ENCODE measurements at places on chromosomes 1 and 21.

DNA sequence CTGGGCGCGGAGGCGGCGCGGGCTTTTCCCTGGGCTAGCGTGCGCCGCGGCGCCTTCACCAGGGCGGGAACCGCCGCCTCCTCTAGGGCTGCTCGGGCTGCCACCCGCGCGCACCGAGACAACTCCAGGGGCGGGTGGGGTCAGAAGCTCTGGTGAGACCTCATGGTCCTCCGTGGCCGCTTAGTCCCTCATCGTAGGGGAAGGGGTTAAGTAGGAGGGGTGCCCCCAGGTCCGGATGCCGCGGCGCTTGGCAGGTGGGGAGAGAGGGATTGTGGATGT lies 559 bp downstream of the SERTAD4 start:
- no peak for DNase-seq

GRCh38 chr1:236395230-236395946 lies 1.3 kb downstream of the EDARADD start:
- no peak for DNase-seq

DNA sequence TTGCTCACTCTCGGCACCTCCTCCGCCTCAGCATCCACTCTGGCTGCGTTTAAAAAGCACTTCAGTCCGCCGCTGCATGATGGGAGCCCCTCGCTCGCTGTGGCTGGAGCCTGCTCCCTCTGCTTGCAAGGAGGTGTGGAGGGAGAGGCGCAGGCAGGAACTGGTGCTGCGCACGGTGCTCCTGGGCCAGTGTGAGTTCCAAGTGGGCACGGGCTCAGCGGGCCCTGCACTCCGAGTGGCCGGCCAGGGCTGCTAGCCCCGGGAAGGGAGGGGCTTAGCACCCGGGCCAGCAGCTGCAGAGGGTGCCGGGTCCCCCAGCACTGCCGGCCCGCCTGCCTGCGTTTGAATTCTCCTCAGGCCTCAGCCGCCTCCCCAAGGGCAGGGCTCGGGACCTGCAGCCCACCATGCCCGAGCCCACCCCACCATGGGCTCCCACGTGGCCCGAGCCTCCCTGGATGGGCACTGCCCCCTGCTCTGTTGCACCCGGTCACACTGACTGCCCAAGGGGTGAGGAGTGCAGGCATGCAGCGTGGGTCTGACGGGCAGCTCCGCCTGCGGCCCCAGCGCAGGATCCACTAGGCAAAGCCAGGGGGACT lies 1599.5 kb downstream of the NCAM2 start:
- no peak for DNase-seq

- DNase-seq = no peak
Measured at GRCh38 chr21:41601573-41602368, 93.8 kb upstream of the TMPRSS2 start.

GRCh38 chr1:41650028-41650880 lies 165.8 kb upstream of the EDN2 start:
- DNase-seq = no peak

GRCh38 chr1:235067396-235068157 lies 61.1 kb downstream of the TOMM20 start:
- peak; percentile 96 for DNase-seq

DNA sequence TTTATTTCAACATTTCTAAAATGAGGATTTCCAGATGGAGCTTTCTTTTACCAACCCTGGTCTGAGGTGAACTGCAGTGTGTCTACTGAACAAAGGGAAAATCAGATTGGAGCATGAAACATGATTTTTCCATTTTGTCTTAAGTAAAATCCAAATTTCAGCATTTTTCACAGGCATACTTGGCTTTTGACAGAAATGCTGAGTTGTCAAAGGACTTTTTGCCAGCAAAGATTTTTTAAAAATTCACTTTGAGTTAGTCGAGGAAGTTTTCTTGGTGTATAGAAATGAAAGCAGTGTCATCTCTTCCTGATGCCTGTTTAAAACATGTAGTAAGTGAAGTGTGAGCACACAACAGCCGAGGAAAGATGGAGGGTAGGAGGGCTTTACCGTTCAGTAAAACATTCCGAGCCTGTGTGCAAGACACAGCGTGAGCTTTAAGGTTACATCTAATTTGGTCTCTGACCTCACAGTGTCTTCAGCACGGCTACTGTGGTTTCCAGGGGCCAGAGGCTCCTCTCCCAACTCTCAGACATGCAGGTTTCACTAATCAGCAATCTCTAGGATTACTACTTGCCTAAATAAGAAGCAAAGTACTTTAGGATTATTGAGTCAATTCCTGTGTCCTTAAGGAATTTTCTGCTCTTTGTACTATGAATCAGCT lies 45.9 kb downstream of the SAMD13 start:
- no peak for DNase-seq

DNA sequence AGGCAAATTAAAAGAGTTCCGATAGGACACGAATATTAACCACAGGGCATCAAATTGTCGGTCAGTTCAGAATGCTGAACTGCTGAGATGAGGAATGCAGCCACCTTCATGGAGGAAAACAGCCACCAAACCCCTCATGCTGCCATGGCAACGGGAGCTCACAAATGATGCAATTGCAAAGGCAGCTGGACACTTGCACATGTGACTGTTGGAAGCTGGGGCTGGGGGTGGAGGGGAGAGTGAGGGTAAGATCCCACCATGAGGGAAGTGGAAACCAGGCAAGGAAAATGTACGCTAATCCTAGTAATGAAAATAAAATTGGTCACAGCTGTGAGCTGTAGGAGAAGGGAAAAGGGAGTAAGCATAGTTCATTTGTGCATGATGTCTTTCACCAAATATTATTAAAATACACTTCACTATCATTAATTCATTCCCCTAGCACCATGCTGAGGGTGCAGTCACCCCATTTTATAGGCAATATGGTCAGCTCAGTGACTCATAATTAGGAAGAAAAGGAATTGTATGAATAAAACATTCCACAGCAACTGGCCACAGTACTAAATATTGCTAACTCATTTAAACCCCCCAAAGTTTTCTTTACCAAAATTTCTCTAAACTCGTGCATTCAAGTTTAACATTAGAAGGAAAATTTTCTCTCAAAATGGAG lies 15.3 kb downstream of the BECN2 start:
- DNase-seq = peak; percentile 46

DNA sequence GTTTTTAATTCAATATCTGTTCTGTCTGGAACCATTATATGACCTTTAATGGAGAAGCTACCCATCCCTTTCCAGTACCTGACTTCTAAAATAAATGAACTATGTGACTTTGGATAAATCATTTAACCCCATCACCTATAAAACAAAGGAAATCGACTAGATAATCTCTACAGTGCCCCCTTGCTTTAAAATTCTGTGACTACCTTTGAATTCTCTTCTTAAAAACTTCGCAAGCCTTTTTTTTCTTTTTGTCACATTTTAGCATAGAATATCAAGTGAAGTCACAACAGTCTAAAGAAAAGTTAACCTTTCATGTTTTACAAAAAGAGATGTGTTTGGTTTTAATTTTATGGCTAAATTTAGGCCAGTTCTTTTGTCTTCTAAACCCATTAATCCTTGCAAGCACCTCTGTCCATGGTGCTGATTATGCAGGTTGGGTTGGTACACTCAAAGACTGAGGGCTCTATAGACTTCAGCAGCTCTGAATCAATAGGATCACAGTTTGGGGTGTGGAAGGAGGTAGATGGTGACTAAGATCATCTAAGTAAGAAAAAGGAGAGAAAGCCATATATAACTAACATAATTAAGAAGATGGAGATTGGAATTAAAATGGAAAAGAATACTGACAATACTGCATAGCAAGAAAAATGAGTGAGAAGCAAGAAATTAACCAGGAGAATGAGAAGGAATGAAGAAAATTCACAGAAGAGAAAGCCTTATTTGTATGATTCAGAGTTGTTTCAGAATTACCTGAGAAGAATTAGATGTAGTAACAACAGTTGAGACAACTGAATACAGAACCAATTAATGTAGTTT lies 59.2 kb downstream of the TBX15 start:
- no peak for DNase-seq

DNA sequence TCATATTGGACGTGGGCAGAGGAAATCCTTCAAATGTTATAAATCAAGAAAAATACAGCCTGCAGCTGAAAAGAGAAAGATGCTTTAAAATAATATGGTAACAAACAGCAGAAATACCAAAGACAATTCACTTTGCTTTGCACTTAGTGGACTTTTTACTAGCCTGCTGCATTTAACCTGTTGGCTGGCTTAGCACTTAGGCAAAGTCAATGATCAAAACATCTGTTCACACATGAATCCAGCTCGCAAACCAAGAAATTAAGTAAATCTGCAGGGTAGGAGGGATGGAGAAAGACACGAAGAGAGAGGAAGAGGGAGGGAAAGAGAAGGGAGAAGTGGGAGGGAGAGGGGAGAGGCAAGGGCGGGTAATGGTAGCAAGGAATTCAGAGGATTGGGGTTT lies 103.6 kb upstream of the RAB4A start:
- no peak for DNase-seq

DNA sequence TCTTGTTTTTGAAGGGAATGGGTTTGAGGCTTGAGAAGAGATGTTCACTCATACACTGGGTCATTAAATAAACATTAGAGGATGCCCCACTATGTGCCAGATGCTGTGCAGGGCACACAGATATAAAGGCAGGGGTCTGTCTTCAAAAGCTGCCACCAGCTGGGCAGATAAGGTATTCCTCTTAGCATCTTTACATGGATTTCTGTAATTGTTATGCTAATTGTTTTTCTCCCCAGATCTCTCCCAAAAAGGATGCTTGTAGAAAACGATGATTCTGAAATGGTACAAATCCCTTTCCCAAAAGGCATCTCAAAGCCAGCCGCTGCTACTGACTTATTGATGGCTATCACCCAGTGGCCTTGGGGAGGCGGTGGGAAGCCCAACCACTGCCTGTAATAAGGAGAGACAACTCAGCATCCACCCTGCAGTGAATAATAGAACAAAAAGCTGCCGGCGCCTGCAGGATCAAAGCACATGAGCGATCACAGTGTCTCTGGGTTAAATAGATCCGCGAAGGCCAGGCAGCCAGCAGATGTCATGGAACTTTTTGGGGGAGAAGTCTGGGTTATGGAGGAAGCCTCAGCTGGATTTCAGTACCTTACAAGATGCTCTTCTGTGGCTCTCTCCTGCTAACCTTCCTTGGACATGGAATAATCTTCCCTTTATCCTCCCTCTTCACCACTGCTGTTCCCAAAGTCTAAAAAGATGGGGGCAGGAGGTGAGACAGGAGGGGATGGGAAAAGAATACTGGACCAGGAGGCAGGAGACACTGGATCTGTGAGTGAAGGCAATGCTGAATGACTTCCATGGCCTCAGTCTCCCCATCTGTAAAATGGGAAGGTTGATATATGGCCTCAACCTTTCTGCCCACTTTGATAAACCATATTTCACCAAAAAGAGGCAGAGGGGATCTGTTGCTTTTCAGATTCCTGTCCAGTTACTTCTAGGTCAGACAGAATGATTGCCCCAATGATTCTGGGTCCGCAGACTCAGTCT lies 54.8 kb upstream of the CD34 start:
- DNase-seq = no peak

DNA sequence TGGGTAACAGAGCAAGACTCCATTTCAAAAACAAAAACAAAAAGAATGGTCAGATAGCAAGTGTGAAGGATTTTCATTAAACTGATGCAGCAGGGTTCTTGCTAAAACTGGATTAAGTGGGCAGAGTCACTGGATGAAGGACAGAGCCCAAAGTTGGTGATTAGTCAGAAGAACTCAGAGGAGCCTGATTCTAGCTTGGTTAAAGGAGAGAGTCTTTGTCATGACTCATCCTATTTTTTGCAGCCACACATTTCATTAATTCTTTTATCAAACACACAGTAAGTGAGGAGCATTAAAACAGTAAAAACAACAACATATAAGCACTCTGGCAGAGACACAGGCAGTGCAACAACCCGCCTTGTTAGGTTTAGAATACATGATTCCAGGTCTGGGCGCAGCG lies 56.0 kb upstream of the EDARADD start:
- DNase-seq = peak; percentile 2

- DNase-seq = no peak
Measured at GRCh38 chr1:204145033-204145504, 6.8 kb downstream of the ETNK2 start.

DNA sequence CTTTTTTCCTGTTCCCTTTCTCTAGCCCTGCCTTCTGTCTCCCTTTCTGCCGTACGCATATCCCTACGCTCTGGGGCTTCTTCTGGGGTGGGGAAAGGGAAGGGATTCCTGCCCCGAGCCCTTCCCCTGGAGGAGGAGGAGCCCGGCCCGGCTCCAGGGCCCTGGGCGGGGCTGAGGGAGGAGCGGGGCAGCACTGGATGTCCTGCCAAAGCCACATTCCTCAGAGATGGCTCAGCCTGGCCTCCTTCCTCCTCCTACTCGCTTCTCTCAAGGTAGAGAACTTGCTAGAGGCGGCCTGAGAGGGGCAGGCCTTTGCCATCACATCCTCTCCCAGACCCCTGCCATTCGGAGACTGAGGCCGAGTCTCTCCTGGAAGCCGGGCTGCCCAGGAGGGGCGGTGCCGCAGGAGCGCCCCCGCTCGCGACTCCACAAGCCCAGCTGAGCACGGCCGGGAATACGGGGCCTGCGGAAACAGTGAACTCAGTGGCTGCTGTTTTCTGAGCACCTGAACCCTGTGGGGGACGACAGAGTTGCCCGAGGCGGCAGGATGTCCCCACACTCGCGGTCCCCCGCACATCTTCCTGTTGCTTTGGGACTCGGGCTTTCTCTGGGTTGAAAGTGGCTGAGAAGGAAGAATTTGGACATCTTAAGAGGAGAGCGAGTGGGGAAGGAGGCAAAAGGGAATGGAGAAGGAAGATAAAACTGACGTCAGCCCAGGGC lies 12.2 kb downstream of the ADAMTSL4 start:
- peak; percentile 98 for DNase-seq

DNA sequence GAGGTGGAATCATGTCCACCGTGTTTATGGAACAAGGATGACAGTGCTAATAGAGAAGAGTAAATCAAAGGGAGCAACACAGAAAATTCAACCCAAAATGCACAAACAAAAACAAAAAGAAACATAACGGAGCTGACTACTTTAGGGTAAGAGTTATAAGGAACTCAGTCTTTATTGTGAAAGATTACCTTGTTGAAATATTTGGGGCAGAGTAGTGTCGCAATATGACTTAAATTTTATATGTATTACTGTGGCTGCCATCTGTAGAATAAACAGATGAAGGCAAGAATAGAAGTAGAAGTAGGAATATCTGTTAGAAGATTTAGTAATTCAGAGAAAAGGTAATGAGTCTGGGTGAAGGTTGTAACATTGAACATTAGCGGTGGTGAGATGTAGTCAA lies 913.9 kb downstream of the BRINP3 start:
- no peak for DNase-seq

DNA sequence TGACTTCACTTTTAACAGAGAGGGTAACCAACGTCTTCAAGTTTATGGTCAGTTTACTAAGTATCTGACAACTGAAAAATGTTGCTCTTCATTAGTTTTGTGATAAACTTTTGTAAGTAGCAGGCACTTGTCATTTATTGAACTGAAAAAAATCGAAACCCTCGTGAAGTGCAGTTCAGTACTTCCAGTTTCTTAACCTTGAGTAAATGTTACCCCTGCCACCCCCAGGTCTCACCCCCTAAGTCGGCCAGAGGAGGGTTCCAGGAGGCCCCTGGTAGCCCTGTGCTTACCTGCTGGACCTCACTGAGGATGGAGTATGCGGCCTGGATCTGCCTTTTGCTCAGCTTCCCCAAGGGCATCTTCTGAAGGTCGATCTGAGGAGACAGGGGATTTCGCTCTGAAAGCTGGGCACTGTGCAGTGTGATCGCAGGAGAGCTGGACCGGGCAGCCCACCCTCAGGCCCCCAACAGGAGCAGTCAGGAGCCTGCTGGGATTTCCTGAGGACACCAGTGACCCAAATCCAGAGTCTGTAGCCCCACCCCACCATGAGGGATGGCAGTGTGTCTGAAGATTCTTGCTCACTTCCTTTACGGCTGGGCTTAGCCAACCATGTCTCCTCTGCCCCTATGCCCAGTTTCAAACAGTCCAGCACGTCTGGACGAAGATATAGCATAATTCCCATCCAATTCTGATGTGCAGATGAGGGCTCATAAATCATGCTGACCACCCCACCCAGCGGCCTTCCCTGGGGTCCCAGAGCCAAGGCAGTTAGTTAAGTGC lies 37.6 kb downstream of the PARP1 start:
- DNase-seq = no peak
